Daoy (cell line): ENCODE measurements at places on chromosomes 3 and 15. TPM values are rescaled to one million over a fixed set of nuclear protein-coding genes. Genes with fewer than 3 reads are reported as not detected.

DNA sequence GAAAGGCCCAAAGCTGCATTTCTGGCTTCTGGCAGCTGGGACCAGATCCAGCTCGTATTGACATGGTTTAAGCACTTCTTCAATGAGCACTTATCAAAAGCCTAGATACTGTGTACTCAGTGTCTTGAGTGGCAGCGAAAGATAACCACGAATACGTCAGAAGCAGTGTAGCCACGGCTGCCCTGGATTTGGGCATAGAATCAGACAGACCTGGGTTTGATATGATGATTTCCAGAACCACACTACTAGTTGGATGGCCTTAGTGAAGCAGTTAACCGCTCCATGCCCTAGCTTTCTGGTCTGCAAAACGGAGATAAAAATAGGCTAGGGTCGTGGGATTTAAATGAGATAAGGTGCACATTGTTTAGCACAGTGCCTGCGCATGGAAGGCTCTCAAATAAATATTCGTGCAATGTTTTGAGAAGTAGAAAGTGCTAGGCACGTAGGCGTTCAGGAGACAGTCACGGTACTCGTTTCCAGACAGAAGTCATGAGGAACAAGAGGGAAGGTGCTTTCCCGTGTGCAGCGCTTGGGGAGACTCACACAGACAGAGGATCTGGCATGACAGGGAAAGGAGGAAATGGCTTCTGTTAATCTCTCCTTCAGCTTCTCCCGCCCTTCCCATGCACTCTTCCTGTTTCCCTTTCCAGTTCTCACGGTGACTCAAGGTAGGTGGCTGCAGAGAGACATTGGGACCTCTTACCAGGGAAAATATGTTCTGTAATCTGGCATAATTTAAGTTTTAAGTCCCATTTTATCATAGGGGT, 70.3 kb downstream of the CCNL1 start:
- DNase-seq: peak; percentile 79

GRCh38 chr3:183233966-183234365, 19.1 kb upstream of the B3GNT5 start:
- no peak for DNase-seq

- no peak for DNase-seq
Measured at GRCh38 chr15:73426323-73426994, 16.5 kb upstream of the REC114 start.

- DNase-seq: no peak
Measured at GRCh38 chr3:13689373-13690260, 140.7 kb downstream of the FBLN2 start.

Gene GRIP2
- total RNA-seq: not detected in 2 replicates

GRCh38 chr3:194537732-194538247, 51.0 kb upstream of the ATP13A3 start:
- DNase-seq: peak; percentile 85

Gene ZNF385D
- total RNA-seq: not detected in 2 replicates

DNA sequence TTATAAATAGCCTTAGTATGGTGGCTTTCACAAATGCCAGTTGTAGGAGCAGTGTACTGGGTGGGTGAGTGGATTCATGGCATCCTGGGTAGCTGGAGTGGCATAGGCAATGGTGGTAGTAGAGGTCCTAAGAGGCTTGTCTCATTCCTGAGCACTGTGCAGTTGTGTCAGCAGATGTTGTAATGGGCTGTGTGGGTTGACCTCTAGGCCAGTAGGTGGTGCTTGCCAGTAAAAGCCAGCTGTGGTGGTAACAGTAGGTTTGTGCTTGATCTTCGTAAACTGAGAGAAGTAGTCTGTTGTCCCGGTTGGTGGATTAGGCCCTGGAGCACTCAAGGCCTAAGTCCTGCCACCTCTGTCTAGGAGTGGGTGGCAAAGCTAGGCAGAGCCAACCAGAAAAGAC, 149.7 kb upstream of the SUCLG2 start:
- DNase-seq: no peak

- no peak for DNase-seq
Measured at GRCh38 chr15:44159492-44159891, 35.6 kb downstream of the FRMD5 start.

Gene A4GNT
- total RNA-seq: not detected in 2 replicates

Gene GUCA1C
- not detected in 2 replicates for total RNA-seq

- no peak for DNase-seq
Measured at GRCh38 chr3:27085829-27086730, 283.1 kb downstream of the NEK10 start.

Gene C3orf85
- total RNA-seq: not detected in 2 replicates

GRCh38 chr3:37715976-37716375, 145.7 kb upstream of the CTDSPL start:
- no peak for DNase-seq

DNA sequence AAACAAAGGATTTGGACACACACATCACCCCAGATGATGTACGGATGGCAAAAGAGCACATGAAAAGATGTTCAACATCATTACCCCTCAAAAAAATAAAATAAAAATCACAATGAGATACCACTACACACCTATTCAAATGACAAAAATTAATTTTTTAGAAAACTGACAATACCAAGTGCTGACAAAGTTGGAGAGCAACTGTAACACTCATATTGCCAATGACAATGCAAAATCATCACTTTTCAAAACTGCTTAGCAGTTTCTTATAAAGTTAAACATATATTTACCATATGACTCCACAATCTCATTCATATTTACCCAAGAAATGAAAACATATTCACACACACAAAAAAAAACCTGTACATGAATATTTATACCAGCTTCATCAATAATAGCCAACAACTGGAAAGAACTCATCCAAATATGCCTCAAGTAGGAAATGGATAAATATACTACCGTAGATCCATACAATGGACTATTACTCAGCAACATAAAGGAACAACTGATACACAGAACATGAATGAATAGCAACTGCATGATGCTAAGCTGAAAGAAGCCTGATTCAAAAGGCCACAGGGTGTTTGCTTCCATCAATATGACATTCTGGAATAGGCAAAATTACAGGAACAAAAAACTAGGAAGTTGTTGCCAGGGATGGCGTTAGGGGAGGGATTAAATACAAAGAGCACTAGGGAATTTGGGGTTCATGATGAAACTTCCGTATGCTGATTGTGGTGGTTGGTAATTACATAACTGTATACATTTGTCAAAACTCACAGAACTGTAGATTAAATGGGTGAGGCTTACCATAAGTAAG, 1.3 kb downstream of the FSIP1 start:
- DNase-seq: no peak

DNA sequence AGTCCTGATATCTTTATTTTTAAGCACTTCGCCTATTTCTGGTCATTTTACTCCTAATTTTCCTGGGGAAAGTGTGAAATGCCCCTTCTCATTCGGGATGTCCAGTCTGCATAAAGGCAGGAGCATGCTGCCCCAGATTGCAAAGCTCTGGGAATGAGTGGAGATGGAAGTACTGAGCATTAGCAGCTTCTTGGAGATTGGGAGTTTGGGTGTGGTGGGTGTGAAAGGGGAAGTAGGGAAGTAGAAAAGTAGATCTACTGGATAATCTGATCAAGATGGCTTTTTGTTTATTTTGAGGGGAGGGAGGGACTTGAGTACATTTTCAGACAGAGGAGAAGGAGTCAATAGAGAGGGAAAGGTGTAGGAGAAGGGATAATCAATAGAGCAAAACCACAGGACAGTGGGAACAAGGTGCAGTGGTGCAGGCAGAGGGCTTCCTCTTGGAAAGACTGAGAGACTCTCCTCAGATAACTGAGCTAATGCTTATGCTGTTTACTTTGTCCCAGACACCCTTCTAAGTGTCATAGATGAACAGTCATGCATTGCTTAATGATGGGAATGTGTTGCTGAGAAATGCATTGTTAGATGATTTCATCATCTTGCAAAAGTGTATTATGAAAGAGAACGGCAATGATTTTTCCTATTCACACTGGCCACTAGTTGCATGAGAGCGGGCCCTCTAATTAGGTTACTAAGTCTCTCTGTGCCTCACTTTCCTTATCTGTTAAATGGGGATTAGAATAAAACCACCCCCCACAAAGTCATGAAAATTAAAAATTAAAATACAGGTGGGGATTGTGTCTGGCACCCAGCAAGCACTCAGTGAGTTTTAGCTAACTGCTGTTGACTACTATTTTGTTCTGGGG, 45.5 kb downstream of the PHLDB2 start:
- DNase-seq: peak; percentile 80

Gene WDR93
- total RNA-seq: 0.06 TPM in 1 of 2 replicates, not detected in the other

- no peak for DNase-seq
Measured at GRCh38 chr3:47666118-47666517, 87.5 kb upstream of the CSPG5 start.

DNA sequence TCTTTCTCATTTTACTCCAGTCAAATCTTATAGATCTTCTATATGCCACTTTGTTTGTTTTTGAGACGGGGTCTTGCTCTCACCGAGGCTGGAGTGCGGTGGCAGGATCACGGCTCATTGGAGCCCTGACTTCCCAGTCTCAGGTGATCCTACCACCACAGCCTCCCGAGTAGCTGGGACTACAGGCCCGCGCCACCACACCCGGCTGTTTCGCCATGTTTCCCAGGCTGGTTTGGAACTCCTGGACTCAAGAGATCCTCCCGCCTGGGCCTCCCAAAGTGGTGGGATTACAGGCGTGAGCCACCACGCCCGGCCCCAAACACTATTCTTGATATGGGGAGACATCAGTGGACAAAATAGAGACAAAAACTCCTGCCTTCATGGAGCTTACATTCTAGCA, 927 bp upstream of the TFDP2 start:
- DNase-seq: no peak

Gene CLK3
- 55.2 and 57.4 TPM in 2 replicates for total RNA-seq

Gene PRSS50
- total RNA-seq: not detected in 2 replicates

- no peak for DNase-seq
Measured at GRCh38 chr3:25142609-25143355, 285.3 kb upstream of the RARB start.

DNA sequence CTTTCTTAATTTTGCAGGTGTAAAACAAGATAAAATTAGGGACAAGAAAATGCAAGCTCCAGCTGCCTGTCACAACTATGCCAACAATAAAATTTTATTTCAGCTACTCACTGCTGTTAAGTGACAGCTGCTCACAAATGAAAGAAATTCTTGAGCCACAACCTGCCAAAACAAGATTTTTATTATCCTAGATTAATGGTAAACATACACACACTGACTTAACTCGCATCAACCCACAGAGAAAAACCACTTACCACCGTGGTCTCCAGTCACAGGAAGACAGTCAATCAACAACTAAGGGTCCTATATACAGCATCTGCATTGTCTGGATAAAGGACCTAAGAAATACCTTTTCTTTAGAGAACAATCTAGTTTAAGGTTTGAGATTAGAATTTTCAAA, 31.3 kb downstream of the EFL1 start:
- no peak for DNase-seq

Gene STRA6
- 28.3 and 30.8 TPM in 2 replicates for total RNA-seq

Gene FAIM
- 21.6 and 28.7 TPM in 2 replicates for total RNA-seq

- no peak for DNase-seq
Measured at GRCh38 chr3:156293566-156293965, 173.2 kb downstream of the KCNAB1 start.

Gene PLS1
- total RNA-seq: 30.5 and 31.6 TPM in 2 replicates

GRCh38 chr15:80753161-80753560, 26.0 kb upstream of the CEMIP start:
- no peak for DNase-seq

GRCh38 chr15:64144565-64145281, 6.8 kb upstream of the SNX22 start:
- no peak for DNase-seq

- no peak for DNase-seq
Measured at GRCh38 chr3:52439426-52440248, 5.3 kb downstream of the SEMA3G start.

Gene SLC35G2
- total RNA-seq: 15.6 and 25.0 TPM in 2 replicates

GRCh38 chr15:77495838-77496596, 75.3 kb downstream of the HMG20A start:
- DNase-seq: no peak

GRCh38 chr15:98085003-98085639, 124.6 kb downstream of the ARRDC4 start:
- DNase-seq: peak; percentile 55

DNA sequence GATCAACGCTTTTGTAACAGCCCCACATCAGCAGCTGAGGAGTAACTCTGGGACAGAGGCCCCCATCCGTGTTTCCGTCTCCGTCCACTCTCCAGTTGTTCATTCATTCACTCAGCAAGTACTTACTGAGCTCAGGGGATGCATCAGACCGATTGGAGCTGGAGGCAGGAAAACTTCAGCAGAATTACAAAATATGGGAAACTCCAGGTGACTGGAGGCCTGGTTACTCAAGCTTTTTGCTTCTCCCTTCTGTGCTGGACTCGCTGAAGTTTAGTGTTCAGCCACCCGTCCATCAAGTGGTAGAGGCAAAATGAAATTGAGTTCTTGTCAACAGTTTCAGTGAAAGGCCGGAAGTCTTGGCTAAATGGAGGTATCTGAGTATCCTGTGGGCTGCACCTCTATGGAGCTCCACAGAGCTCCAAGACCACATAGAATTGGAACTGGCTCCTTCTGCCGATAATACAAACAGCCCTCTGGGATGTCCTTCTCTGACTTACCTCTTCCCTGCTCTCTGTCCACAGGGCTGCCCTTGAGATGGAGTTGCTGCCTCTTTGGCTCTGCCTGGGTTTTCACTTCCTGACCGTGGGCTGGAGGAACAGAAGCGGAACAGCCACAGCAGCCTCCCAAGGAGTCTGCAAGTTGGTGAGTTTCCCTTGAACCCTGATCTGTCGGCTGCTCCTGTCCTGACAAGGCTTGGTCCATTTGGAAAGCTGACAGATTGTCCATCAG, 14.7 kb downstream of the NRROS start:
- no peak for DNase-seq

- no peak for DNase-seq
Measured at GRCh38 chr3:186648851-186649250, 8.7 kb downstream of the FETUB start.

Gene DUOX2
- total RNA-seq: 0.40 and 1.2 TPM in 2 replicates

Gene EXD1
- total RNA-seq: not detected in 2 replicates

- no peak for DNase-seq
Measured at GRCh38 chr15:90840954-90841353, 27.4 kb upstream of the FURIN start.

Gene GOLGA8Q
- total RNA-seq: not detected in 2 replicates

GRCh38 chr15:81087694-81088093, 46.4 kb upstream of the CFAP161 start:
- no peak for DNase-seq

GRCh38 chr15:69794645-69795469, 302.9 kb downstream of the TLE3 start:
- DNase-seq: peak; percentile 48

Gene SNX22
- not detected in 2 replicates for total RNA-seq

DNA sequence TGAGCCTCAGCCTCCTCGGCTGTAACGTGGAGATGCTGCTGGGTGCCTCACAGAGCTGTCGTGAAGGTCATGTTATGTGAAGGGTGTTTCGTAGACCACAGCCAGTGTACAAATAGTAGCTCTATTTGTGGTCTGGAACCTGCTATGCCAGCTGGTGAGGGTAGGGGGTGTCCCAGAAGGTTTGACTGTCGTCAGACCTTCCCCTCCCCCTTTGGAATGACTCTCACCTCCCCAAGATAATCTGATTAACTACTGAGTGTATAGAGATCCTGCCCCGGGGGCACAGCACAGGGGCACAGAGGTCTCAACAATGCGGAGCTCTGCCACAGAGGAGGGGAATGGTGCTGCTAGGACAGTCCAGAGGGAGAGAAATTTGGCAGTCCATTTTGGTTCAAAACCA, 20.5 kb downstream of the FGD5 start:
- DNase-seq: peak; percentile 32

Gene NR2F2
- total RNA-seq: 12.4 and 14.1 TPM in 2 replicates

GRCh38 chr3:23619705-23620637, 185.8 kb upstream of the UBE2E1 start:
- DNase-seq: no peak

GRCh38 chr15:48046813-48047438, 73.9 kb upstream of the SLC24A5 start:
- DNase-seq: no peak
